DMS79 (cell line): ENCODE measurements at places on chromosomes 16 and 17.

DNA sequence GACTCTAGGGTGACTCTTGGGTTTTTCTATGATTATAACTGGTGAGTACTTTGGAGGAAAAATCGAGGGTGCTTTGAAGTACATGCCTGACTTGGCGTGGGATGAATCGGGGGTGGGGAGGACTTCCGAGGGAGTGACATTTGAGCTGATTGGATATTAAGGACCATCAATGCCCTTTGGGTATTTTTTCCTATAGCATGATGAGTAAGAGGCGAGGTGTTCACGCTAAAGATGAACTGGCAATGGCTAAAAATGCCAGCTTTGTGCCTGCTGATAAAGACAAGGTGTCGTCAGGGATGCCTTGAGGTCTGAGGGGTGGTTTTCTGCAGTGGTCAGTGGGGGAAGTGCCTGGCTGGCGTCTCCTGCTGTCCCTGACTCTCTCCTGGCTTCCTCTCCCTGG is 25.3 kb downstream of the USP43 start:
- DNase-seq = no peak

- DNase-seq = no peak
These were observed 30.2 kb upstream of the PHLPP2 start for GRCh38 chr16:71754652-71755051.

- no peak for DNase-seq
These were observed 1.4 kb upstream of the CAPNS2 start for GRCh38 chr16:55565086-55565485.

- no peak for DNase-seq
These were observed 16.0 kb downstream of the MYO15A start for GRCh38 chr17:18124345-18125126.

GRCh38 chr16:19172098-19172780 is 4.2 kb downstream of the SYT17 start:
- no peak for DNase-seq
